Activated naive CD4-positive, alpha-beta T cell (primary cell): ENCODE measurements at places on chromosomes 16 and 17.

DNA sequence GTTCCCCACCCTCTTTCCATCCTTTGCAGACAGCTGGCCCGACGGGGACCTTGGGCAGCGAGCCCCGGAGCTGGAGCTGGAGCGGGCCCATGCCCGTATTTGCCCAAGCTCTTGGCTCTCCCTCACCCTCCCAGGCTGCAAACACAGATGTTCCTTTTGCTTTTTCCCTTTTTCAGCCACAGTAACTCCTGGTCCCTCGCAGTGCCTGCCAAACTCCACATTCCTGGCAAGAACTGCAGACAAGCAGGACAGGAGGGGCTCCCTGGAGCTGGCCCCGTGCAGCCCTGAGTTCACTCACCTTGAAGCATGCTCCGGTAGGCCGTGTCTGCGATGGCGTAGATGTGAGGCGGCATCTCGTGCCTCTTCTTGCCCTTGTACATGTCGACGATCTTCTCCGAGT lies 33.9 kb downstream of the MYH11 start:
- DNase-seq, result no peak

- no peak for DNase-seq
These were observed 100.7 kb downstream of the MARF1 start for GRCh38 chr16:15542261-15542660.

DNA sequence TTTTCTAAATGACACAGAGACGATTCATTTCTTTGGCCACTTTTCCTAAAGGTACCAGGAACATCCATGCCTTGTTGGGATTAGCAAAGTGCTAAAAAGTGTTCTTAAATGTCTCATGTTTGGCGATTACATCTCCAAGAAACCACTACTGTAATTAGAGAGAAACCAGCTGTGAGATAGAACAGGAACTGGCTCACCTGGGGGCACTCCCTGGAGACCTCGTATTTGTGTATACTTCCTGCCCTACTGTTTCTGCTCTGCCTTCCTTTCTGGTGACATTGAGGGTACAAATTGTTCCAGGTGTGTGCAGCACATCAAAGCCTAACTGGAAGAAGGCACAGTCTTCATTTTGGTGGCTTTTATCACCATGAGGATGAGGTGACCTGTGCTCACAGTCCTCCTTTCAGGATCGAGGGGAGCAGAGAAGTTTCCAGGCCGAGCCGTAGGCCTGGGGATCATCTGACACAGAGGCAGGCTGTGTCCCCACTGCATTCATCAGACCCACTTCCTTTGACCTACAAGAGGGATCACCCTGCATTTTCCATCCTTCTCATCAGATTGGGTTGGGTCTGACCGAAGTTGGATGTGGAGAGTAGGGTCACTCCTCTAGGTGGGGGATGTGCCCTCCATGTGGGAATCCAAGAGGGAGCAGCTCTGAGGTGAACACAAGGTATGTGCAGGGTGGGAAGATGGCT lies 23.7 kb downstream of the CCL4 start:
- DNase-seq, result no peak

- DNase-seq, result no peak
These were observed 2.2 kb downstream of the DCUN1D3 start for GRCh38 chr16:20897922-20898321.

DNA sequence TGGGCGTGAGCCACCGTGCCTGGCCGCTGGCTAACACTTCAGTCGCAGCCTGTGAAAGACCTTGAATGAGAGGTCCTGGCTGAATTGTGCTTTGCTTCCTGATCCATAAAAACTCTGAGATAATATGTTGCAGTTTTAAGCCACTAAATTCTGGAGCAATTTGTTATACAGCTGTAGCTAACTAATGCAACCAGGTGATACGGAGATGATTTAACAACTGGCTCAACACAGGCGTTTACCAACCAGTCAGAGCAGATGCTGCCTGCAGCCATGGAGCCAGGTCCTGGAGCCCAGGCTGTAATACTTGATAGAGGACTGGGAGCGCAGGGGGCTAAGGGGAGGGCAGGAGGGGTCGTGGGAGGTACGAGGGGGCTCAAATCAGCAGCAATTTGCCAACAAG lies 50.9 kb downstream of the PLXDC1 start:
- DNase-seq, result no peak

DNA sequence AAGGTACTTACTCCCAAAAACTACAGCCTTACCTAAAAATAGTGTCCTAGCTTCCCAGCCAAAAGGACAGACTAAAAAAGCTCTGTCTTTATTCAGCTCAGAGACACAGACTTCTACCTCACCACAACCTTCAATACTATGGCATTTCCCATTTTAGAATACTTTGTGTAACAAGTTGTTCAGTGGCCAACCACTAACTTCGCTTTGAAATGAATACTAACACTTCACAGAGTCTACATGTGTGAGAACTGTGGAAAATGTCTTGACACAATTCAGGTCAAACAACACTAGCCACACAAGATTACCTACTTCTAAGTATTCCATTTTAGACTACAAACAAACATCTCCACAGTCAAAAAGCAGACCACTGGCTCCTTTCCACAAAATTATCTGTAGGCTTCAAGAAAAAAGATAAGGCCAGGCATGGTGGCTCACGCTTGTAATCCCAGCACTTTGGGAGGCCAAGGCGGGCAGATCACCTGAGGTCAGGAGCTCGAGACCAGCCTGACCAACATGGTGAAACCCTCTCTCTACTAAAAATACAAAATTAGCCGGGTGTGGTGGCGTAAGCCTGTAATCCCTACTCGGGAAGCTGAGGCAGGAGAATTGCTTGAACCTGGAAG lies 3.2 kb downstream of the HELZ start:
- no peak for DNase-seq

GRCh38 chr17:72308744-72309385 lies 188.0 kb downstream of the SOX9 start:
- no peak for DNase-seq

DNA sequence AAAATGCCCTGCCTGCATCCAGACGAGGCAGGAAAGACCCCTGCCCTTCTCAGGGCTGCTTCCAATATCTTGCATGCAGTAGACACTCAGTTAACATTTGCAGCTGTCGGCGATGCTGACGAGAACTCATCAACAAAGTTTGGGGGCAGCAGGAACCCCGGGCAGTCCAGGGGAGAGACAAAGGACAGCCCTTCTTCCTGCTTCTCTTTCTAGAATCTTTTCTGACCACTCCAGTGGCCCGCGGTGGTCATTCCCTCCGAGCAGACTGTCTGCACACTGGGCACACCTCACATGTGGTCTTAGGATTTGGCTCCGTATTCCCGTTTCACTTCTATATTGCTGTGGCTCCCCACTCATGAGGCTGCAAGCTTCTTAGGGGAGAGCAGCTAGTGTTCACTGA lies 31.0 kb upstream of the MFSD6L start:
- DNase-seq, result no peak

DNA sequence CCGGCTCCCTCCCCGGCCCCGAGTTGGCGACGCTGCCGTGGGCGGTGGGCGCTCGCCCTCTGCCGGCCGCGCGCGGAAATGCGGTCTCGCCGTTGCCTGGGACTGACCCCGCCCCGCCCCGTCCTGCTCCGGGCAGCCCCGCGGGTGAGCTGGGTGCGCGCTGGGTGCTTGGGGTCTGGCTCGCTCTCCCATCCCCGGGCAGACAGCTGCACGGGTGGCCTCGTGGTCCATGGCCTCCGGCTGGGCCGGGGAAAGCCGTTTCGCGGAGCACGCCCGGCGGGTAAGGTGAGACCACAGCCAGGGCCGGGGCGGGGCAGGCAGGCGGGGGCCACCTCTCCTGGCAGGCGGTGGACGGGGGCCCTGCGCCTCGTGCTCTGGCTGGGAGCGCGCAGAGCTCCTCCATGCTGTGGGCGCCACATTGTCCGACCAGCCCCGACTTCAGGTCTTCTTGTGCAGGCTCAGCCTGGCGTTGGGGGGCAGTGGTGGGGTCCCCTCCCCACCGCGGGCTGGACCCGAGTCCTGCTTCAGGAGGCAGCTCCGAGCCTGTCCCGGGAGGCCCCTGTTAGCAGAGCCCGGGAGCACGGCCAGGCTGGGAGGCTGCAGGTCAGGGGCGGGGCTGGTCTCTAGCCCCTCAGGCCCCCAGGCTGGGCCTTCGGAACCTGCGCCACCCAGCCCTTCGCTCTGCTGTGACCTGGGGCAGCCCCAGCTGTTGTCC lies 7.0 kb upstream of the C1QTNF8 start:
- DNase-seq, result peak; percentile 69
